Hepatocyte (in vitro differentiated cells): ENCODE measurements at places on chromosomes 1 and 21.

GRCh38 chr1:9438431-9439073 lies 100.7 kb upstream of the SLC25A33 start:
- peak; percentile 75 for DNase-seq

GRCh38 chr1:110201157-110201825 lies 8.8 kb upstream of the KCNC4 start:
- DNase-seq, result no peak

- DNase-seq, result no peak
Measured at GRCh38 chr1:229127301-229127700, 143.6 kb upstream of the RAB4A start.

DNA sequence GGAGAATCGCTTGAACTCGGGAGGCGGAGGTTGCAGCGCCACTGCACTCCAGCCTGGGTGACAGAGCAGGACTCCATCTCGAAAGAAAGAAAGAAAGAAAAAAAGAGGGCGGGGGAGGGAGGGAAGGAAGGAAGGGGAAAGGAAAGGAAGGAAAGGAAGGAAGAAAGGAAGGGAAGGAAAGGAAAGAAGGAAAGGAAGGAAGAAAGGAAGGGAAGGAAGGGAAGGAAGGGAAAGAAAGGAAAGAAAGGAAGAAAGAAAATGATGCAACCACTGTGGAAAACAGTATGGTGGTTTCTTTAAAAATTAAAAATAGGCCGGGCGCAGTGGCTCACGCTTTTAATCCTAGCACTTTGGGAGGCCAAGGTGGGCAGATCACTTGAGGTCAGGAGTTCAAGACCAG lies 15.2 kb upstream of the RCAN3 start:
- no peak for DNase-seq

- no peak for DNase-seq
Measured at GRCh38 chr1:78385744-78386462, 104.9 kb upstream of the PTGFR start.

DNA sequence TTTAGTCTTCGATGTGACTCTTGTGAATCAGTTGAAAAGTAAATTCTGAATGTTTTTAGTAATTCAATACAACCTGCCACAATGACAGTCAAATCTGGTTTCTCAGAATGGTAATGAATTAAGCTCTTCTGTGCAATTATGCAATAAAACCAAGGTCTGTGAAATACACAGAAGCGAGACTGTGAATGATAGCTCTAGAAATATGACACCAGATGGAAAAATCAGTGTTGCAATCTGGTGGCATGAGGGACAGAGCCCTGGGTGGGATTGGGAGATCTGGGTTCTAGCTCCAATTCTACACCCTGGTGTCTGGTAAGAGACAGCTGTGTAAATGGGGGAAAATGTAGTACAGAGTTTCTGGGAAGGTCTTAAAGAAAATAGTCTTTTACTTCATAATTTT lies 586.4 kb upstream of the ZRANB2 start:
- DNase-seq, result no peak

- no peak for DNase-seq
Measured at GRCh38 chr1:61125895-61126294, 43.5 kb downstream of the NFIA start.

- peak; percentile 21 for DNase-seq
Measured at GRCh38 chr1:225998560-225999226, 450 bp downstream of the SDE2 start.
